ENCODE measurements at places on chromosomes 5 and 9. TPM values are rescaled to one million over a fixed set of nuclear protein-coding genes. Genes with fewer than 3 reads are reported as not detected.

The TAF11L10 gene
- total RNA-seq = not detected

GRCh38 chr9:113787871-113788270 is 88.2 kb upstream of the ZNF618 start:
- H3K36me3 ChIP-seq = no peaks in the 10 kb centered on the region
- DNase-seq = no peak
- H3K27ac ChIP-seq = no peak overlapping the region

DNA sequence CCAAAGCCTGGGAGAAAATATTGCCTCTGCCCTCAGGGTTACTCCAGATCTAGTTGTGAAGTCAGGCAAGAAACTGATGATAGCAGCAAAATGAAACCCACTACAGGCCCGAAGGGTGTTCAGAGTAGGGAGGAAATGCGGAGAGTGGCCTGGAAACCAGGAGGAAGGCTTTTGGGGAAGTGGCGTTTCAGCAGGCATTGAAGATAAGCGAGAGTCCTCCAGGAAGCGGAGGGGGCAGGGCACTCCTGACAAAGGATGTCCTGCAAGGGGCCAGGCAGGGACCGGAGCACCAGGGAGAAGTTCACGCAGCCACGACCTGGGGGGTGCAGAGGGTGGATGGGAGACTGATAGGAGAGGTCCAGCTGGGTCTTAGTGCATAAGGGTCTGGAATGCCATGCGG is 7.8 kb upstream of the FOXI1 start:
- H3K4me1 ChIP-seq = peaks cover 24% of the 10 kb centered on the region
- no peak for DNase-seq
- H3K36me3 ChIP-seq = no peaks in the 10 kb centered on the region
- H3K4me3 ChIP-seq = no peak overlapping the region

The WDR38 gene
- not detected for total RNA-seq

The SLC36A2 gene
- not detected for total RNA-seq

DNA sequence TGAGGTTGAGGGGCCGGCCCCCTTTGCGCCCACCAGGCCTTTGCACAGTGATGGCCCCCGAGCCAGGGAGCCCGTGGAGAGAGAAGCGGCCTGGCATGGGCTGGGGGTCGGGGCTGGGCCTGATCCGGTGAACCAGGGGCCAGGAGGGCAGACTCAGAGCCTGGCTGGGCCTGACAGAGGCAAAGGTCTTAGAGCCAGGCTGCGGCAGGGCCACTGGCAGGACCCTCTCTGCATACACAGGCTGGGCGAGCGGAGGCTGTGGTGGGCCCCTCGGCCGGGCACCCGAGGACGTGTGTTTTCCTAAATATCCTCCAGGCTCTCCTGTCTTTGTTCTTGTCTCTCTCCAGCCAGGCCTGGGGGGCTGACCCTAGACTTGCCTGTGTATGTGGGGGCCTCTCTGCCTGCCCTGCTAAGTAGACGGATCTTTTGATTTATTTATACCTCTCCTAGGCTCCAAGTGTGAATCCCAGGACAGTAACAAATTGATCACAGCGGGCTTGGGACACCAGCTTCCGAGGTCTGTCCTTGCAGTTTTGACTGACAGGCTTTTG is 933 bp downstream of the NEK6 start:
- H3K36me3 ChIP-seq = no peaks in the 10 kb centered on the region
- peak overlapping the region; percentile 77 for H3K4me3 ChIP-seq
- no peak for DNase-seq
- peaks cover 52% of the 10 kb centered on the region for H3K4me1 ChIP-seq
- peak overlapping the region; percentile 98 for H3K27ac ChIP-seq

The PLPP7 gene
- total RNA-seq = 3.3 TPM

DNA sequence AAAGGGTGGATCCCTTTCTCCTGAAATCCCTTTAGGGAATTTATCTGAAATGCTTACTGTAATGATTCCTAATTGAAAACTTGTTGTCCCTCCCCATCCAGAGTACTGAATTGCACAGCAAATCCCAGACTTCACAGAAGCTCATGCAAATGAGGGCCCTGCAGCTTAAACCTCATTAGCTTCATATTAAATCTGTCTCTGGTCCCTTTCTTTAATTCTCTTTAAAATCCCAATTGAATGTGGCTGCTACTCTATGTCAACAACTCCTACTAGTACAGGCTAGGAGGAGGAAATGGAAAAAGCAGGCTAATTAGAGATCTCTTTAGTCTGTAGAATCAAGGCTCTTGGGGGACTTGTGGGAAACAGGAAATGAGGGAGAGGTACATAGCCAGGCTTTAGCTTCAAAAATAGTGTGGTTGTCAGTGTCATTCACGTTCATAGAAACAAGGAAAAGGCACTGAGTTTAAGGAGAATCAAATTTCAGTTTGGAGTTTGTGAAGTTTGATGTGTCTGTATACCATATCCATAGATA is 191.3 kb upstream of the PRDM9 start:
- H3K27ac ChIP-seq = no peak overlapping the region
- H3K36me3 ChIP-seq = no peaks in the 10 kb centered on the region
- no peaks in the 10 kb centered on the region for H3K27me3 ChIP-seq

The OSMR gene
- 82.4 TPM for total RNA-seq

The LCN1 gene
- total RNA-seq = not detected

- H3K4me1 ChIP-seq = no peaks in the 10 kb centered on the region
- H3K4me3 ChIP-seq = no peak overlapping the region
These were observed 57.0 kb downstream of the COL15A1 start for GRCh38 chr9:99000476-99001395.

DNA sequence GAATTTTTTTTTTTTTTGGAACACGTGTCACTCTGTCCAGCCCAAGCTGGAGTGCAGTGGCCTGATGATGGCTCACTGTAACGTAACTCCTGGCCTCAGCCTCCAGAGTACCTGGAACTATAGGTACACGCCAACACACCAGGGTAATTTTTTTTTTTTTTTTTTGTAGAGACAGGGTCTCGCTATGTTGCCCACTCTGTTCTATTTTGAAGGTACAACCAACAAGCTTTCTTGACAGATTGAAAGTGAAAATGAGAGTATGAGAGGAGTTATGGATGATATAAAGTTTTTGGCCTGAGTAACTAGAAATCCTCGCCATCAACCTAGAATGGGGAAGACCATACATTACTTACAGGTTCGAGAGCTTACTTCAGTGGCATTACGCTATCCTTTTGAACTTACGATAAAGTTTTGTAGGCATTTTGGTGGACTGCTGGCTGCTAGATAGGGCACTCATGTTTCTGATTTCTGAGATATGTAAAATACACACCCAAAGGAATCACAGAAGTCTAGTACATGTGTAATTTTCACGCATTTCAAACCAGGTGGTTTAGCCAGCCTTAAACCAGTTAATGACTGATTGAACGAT is 806 bp upstream of the CDC42SE2 start:
- H3K27ac ChIP-seq = peak overlapping the region; percentile 95
- H3K4me3 ChIP-seq = peak overlapping the region; percentile 70
- peaks cover 3% of the 10 kb centered on the region for H3K4me1 ChIP-seq
- no peak for DNase-seq
- no peaks in the 10 kb centered on the region for H3K36me3 ChIP-seq

DNA sequence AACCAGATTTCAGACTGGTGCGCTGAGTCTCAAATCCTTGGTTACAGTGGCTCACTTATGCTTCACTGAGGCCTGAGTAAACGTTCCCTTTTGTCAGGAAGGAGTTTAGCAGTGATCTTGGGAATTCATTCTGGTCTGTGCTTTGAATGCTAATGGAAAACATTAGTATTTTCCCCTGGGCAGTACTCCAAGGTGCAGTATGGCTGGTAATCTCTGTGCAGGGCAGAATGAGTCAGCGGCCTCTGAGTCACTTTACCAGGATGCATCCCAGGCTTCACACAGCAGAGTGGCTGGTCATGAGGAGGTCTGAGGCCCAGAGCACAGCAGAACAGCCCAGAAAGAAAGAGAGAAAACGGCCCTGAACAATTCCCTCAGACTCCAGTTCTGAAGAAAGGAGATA is 54.0 kb downstream of the PCA3 start:
- no peak overlapping the region for H3K4me3 ChIP-seq
- H3K27me3 ChIP-seq = no peaks in the 10 kb centered on the region
- DNase-seq = peak; percentile 82
- H3K27ac ChIP-seq = peak overlapping the region; percentile 72

- H3K36me3 ChIP-seq = no peaks in the 10 kb centered on the region
- H3K27ac ChIP-seq = no peak overlapping the region
- no peak for DNase-seq
- no peaks in the 10 kb centered on the region for H3K4me1 ChIP-seq
- no peak overlapping the region for H3K4me3 ChIP-seq
These were observed 241.5 kb upstream of the CLINT1 start for GRCh38 chr5:158100373-158100888.

- no peak overlapping the region for H3K27ac ChIP-seq
- H3K27me3 ChIP-seq = no peaks in the 10 kb centered on the region
- H3K36me3 ChIP-seq = no peaks in the 10 kb centered on the region
- no peak overlapping the region for H3K4me3 ChIP-seq
- DNase-seq = no peak
These were observed 31.5 kb downstream of the CLINT1 start for GRCh38 chr5:157827423-157827822.
